ENCODE measurements at places on chromosomes 6 and 20. TPM values are rescaled to one million over a fixed set of nuclear protein-coding genes. Genes with fewer than 3 reads are reported as not detected.

ENPP5 gene
- 2.4 TPM for total RNA-seq

PROKR2 gene
- total RNA-seq = not detected

- DNase-seq = no peak
Measured at GRCh38 chr6:82781620-82782204, 283.9 kb downstream of the UBE3D start.

DNA sequence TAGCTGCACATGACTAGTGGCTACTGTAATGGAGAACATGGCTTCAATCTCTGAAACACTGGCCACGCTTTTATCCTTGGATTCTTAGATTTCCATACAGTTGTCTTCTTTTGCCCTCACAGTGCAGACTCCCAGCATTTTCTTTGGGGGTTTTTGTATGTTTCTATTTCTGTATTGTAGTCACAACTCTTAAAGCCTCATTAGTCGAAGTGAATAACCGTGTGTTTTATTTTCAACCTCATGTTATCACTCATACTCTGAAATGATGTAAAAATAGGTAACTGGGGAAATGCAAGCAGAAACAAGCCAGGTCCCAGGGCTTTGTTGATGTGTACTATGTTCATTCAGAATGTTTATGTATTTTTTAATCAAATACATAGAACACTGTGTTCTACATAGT lies 162.9 kb downstream of the JARID2 start:
- no peak for DNase-seq

DNA sequence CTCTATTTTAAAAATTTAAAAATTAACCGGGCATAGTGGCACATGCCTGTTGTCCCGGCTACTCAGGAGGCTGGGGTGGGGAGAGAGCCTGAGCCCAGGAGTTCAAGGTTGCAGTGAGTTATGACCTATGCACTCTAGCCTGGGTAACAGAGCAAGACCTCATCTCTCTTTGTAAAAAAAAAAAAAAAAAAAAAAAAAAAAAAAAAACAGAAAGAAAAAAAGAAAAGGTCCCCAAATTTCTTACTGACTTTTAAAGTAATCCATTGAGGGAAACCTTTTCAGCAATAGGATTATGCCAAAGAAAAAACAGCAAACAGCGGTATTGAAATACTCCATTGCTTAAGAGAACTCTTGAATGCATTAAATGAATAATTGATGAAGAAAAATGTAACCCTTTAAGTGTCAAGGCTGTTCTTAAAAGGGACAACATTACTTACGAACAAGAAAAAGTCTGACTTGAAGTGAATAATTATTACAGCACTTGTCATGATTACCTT lies 6.0 kb upstream of the DNAAF9 start:
- no peak for DNase-seq

GRCh38 chr20:50337521-50338466 lies 147.2 kb downstream of the CEBPB start:
- DNase-seq = no peak

BMP7 gene
- total RNA-seq = 3.7 TPM

OPRM1 gene
- total RNA-seq = not detected

C6orf141 gene
- not detected for total RNA-seq

- DNase-seq = no peak
Measured at GRCh38 chr6:17225767-17226630, 55.2 kb upstream of the RBM24 start.

DNA sequence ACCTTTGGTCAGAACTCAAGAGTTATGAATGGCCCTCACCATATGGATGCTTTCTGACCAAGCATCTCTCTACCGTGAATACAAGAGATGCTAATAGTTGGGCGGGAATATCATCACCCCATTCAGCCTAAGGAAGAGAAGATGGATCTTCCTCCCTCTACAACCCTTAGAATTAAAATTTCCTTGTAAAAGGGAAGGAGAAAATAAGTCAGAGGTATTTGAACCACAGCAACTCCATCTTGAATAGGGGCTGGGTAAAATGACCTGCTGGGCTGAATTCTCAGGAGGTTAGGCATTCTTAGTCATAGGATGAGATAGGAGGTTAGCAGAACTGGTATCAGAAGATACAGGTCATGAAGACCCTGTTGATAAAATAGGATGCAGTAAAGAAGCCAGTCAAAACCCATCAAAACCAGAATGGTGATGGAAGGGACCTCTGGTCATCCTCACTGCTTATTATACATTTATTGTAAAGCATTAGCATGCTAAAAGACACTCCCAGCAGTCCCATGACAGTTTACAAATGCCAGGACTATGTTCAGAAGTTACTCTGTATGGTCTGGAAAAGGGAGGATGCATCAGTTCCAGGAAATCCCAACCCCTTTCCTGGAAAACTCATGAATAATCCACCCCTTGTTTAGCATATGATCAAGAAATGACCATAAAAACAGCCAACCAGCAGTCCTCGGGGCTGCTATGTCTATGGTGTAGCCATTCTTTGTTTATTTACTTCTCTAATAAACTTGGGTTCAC lies 101.2 kb downstream of the DTNBP1 start:
- no peak for DNase-seq

DNA sequence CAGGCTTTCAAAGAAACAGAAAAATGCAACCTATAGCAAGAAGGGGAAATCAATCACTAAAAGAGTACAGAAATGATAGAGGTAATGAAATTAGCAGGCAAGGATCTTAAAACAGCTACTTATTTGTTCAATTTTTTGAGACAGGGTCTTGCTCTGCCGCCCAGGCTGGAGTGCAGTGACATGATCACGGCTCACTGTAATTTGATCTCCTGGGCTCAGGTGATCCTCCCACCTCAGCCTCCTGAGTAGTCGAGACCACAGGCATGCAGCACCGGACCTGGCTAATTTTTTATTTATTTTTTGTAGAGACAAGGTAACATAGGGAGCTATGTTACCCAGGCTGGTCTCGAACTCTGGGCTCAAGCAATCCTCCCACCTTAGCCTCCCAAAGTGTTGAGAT lies 21.6 kb downstream of the TFB1M start:
- DNase-seq = no peak

DNA sequence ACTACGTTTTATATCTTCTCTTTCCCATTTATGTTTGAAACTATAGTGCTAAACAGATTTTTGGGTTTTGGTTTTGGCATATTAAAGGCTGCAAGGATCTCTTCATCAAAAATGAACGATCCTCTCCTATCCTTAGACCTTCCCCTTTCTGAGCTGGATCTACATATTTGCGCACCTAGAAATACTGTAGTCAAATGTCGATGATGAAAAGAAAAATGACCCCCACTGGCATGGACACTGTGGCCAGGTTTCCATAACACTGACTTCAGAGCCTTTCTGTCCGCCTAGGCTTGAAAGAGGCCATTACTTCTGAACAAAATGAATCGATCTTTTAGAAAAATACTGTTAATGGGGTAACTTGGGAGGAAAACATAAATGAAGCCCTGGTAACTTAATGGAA lies 5.8 kb downstream of the FLRT3 start:
- DNase-seq = no peak

ANGPT4 gene
- total RNA-seq = not detected

Data from OCI-LY7 (cell line).